SHP77 (cell line): ENCODE measurements at places on chromosomes 3 and 15.

DNA sequence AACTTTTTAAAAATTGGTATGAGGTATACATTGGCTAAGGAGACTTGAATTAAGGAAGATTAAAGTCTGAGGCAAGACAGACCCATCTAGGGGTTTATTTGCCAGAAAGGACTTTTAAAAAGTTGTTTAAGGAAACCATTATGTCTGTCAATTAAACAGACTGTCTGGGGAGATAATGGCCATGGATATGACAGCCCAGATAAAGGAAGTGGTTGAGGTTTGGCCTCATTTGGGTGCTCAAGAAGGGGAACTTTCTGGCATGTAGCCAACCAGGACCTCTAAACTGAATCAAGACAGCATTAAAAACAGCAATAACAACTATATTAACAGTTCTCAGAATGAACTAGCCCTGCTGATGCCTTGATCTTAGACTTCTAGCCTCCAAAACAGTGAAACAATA is 9.9 kb upstream of the CD200R1L start:
- no peak for DNase-seq

- no peak for DNase-seq
These were observed 607.5 kb upstream of the NAALADL2 start for GRCh38 chr3:174251681-174252080.

GRCh38 chr3:161050935-161051334 is 54.2 kb downstream of the B3GALNT1 start:
- DNase-seq = no peak

DNA sequence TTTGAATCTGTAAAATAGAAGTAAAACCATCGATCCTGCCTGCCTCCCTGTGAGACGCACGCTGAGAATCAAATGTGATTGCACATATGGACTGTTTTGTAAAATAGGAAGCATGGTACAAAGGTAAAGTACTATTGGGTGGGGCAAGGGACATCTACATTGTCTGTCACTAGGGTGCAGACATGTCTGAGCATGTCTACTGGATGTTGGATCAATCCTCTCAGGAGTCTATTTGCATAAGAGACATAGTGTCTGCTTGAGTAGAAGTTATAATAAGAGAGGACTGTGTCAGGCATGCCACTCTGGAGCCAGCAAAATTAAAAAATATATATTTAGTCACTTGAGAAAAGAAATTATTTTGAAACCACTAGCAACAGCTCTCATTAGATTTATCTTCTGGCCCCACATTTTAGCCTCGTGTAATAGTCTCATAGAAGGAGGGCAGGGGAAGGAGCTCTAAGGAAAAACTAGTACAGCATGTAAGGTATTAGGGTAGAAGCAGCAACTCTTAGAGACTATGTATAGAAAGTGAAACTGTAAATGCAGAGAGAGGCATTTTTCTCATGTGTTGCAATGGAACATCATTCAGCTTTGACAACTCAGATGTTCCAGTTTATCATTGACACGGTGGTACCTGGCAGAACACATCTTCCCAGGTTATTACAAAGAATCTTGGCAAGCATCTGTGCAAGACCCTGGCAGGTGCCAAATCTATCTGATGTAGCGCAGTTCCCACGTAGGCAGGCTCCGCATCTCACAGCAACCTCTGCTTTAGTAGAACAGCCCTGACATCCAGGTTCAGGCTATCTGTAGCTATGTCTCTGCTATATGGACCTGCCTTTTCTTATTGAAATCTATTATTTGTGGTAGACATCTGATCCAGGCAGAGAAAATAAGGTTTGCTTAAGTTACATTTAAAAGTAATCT is 85.2 kb upstream of the CHL1 start:
- DNase-seq = no peak

DNA sequence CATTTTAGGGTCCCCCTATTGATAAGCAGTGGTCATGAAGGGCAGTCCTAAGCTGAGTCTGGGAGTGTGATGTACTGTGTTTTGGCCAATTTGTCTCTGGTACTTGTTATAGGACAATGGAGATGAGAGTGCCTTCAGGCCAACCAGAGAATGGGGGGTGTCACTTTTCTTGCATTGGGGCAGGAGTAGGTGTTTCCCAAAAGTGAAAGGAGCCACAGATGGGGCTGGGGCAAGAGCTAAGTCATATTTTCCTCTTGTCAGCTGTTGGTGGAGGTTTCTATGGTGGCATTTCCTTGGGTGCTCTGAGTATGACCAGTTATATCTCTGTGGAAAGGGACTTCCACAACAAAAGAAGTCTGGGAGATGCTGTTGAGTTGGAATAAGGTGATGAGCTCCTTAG is 24.7 kb upstream of the BSN start:
- DNase-seq = no peak

DNA sequence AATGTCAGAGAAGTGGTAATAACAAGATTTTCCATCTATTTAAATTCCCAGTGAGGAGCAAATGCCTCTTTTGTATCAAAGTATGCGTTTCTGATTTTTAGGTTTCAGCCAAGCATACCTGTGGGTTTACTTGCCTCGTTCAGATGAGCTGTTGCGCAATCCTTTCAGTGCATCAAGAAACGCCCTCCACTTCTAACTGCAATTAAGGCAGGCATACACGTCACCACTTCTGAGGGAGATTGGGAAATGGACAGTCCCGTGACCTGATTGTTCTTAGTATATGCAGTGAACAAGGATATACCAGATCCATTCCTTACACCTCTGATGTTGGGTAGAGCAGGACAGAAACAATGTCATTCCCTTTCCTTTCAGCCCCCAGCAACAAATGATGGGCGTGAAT is 219.0 kb downstream of the ITPR1 start:
- DNase-seq = no peak

GRCh38 chr3:166248784-166249183 is 411.6 kb upstream of the BCHE start:
- no peak for DNase-seq

DNA sequence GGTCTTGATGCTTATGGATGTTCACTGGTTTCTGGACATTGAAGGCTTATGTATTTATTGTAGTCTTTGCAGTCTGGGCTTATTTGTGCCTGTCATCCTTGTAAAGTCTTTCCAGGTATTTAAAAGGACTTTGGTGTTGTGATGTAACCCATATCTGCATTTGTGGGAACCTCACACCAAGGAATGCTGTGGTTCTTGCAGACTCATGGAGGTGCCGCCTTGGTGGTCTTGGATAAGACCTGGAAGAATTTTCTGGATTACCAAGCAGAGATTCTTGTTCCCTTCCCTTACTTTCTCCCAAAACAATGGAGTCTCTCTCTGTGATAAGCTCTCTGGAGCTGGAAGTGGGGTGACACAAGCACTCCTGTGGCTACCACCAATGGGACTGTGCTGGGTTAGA is 363.5 kb upstream of the NECTIN3 start:
- DNase-seq = no peak

GRCh38 chr15:101044625-101045235 is 125.6 kb downstream of the LRRK1 start:
- DNase-seq = no peak

GRCh38 chr3:169739067-169739466 is 25.8 kb downstream of the TERC start:
- DNase-seq = no peak

DNA sequence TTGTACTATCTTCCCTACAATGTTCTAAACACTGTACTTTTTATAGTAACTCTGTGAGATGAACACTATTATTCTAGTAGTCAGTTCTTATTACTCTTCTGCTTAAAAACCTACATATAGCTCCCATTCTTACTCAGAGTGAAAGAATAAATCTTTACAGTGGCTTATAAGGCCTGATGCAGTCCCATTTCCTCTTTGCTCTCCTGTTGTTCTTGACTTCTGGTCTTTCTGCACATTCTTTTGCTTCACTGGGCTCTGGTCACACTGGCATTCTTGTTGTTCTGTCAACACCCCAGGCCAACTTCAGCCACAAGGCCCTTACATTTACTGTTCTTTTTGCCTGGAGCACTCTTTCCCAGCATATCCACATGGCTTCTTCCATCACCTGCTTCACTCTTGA is 58.2 kb upstream of the TP63 start:
- DNase-seq = no peak

DNA sequence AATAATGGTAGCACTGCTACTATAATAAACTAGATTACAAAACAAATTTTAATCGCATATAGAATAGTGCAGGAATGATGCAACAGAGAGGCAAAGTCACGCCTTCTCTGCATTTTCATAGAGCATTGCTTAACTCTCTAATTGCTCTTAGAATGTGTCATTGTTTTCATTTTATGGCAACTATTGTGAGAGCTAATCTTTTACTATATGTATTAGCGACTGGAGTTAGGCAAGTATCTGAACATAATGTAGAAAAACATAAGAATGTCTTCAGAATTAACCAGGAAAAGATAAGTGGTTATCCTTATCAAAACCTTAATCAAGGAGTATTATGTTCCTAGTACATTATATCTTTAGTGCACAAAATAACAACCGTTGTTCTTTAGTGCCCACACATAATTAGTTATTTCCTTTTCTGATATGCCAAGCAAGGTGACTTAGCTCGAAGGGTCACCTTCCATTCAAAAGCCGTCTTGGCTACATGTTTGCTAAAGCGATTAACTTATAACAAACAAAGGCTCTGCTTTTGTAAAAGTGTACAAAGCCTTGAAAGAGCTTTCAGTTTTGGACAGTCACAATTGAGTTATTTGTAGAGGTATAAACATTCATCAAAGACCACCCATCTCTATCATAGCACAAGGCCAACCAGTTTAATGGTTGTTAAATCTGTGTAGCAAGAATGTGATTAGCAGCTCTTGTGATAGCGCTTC is 1328.9 kb downstream of the ROBO2 start:
- no peak for DNase-seq

- DNase-seq = no peak
These were observed 65.4 kb downstream of the TFRC start for GRCh38 chr3:196016485-196016884.

DNA sequence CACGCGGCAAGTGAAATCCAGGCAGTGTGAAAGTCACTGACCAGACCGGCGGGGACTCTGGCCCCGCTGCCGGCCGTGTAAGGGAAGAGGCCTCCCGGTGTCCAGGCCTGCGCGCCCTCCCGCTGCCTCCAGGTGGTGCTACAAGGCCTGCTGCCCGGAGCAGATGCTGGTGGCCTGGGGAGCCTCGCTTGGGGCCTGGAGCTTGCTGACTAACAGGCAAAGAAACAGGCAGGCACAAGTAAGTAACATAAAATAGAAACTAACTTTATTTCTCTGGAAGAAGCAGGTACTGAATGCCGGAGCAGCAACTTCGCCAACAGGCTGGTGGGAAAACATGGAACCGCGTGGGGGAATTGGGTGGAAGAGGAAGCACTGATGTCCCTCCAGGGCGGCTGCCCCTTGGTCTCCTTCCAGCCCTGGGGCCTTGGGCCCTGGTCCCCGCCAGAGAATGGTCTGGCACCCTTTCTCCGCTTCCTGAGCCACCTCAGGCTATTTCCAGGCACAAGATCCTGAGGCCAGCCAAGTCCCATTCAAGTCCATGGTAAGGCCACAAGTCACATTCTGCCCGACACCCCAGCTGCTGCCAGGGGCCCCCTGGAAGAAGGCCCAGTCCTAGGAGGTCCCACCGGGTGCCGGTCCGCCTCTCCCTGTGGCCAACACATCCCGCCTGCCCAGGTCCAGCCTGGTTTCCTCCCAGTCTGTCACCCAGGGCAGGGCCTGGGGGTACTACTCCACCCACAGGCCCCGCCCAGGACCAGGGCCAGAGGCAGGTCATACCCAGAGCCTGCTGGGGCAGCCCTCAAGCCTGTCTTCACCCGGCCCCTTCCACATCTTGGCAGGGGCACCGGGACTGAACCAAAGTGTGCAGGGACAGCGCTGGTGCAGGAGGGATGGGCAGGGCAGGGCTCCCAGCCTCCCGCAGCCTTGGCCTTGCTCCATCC is 45.0 kb downstream of the TNK2 start:
- DNase-seq = peak; percentile 30

DNA sequence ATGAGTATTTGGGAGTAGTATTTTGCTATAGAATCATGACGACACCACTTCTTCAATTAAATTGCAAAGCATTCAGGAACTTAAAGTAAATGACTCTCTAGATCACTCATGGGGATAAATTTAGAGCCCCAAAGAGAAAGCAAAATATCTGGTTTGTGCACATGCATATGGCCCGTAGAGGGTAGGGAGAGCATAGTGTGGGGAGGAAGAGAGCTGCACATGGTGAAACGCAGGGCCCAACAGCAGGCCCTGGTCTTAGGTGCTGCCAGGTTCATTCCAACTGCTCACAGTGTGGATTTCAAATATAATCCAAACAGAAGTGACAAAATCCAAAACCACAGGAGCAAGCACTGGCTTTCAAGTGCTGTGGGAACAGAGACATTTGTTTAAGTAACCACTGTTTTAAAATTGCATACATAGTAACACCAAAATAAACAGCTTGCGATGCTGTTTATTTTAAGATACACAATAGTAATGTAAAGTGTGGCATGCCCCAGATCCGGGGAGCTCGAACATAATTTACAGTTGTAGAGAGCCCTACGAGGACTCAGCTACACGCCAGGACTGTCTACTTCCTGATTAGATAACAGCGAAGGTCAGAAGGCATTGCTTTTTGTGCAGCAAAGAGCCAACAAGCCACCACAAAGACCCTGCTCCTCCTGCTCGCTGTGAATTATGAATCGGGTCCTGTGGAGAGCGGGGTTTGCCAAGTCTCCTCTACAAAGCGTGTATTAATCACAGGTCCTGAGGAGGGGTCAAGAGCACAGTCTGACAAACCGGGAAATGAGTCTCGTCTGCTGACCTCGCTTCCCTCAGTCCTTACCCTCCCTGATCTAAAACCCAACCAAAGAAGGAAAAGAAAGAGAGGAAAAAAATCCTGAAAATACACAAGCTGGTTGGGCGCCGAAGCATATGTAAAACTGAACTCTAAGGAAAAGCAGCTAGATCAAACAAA is 80.6 kb downstream of the MEIS2 start:
- peak; percentile 13 for DNase-seq

DNA sequence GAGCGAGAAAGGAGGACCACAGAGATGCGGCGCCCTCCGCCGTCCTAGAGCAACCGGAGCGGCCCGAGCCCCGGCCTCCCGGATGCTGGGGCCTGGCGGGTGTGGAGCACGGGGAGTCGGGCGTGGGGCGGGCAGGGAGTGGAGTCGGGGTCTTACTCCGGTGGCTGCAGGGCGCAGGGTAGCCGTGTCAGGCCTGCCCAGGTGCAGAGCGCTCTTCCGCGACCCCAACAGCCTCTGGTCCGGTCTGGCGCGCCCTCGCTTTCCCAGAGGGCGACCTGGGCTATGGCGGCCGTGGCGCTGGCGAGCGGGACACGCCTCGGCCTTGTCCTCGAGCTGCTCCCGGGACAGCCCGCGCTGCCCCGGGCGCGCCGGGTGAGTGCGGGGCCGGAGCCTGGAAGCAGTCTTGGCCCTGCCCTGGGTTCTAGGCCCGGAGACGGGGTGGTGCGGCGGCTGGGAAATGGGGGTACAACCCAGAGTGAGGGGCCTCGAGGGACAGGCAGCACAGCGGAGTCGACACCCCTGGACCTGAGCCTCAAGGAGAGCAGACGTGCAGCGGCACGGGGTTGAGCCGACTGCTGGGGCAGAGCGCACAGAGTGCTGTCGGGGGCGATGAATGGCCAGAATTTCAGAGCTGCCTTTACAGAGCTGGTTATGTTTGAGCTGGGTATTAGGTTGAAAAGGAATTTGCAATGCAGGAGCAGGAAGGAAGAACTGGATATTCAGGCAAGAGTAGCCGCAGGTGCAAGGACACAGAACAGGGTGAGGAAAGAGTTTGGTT is at the start of gene ZNF662:
Gene ZNF662, plus strand, starts transcription at position 73 of the 778 bp plus-strand sequence. CDS start 1,973 bp downstream, outside the sequence.
- DNase-seq = no peak

- DNase-seq = no peak
These were observed 25.8 kb downstream of the DYNC1LI1 start for GRCh38 chr3:32544894-32545293.

GRCh38 chr3:197428117-197428801 is 127.5 kb downstream of the BDH1 start:
- no peak for DNase-seq

- no peak for DNase-seq
These were observed 245.1 kb downstream of the ADAMTS17 start for GRCh38 chr15:100096700-100097099.

- DNase-seq = no peak
These were observed 69.7 kb downstream of the CACNA2D3 start for GRCh38 chr3:54192026-54192425.
